ENCODE measurements at places on chromosomes 2 and 18.

GRCh38 chr2:71226096-71226964 is 573 bp downstream of the PAIP2B start:
- peak overlapping the region; percentile 89 for H3K4me3 ChIP-seq
- peaks cover 15% of the 10 kb centered on the region for H3K27me3 ChIP-seq
- DNase-seq: peak; percentile 49
- H3K4me1 ChIP-seq: peaks cover 10% of the 10 kb centered on the region
- peak overlapping the region; percentile 83 for H3K27ac ChIP-seq
- no peaks in the 10 kb centered on the region for H3K36me3 ChIP-seq

GRCh38 chr2:149597050-149597667 is 9.6 kb upstream of the MMADHC start:
- DNase-seq: no peak
- peak overlapping the region; percentile 28 for H3K4me3 ChIP-seq
- H3K36me3 ChIP-seq: peaks cover 1% of the 10 kb centered on the region
- H3K4me1 ChIP-seq: peaks cover 22% of the 10 kb centered on the region
- peaks cover 17% of the 10 kb centered on the region for H3K27me3 ChIP-seq

GRCh38 chr2:105005181-105005951 is 32.5 kb upstream of the MRPS9 start:
- H3K27ac ChIP-seq: no peak overlapping the region
- H3K36me3 ChIP-seq: no peaks in the 10 kb centered on the region
- H3K27me3 ChIP-seq: peaks cover 7% of the 10 kb centered on the region
- no peak for DNase-seq
- no peaks in the 10 kb centered on the region for H3K4me1 ChIP-seq

DNA sequence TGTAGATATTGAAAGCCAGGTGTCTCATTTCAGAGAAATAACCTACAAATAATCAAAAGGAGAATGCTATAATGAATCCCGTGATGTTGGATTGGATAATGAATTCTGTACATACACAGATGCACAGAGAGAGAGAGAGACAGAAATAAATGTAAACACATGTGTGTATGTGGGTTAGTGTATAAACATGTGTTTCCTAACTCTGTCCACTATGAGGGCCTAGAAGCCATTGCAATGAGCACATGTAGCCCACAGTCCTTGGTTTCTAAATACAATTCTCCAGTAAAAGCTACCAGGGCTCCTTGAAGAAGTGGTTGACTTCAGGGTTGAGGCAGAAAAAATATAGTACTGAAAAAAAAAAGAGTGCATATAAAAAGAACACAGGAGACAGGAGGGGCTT is 109.5 kb downstream of the INHBB start:
- H3K27ac ChIP-seq: no peak overlapping the region
- no peak for DNase-seq
- H3K4me3 ChIP-seq: no peak overlapping the region
- H3K27me3 ChIP-seq: peaks cover 15% of the 10 kb centered on the region

DNA sequence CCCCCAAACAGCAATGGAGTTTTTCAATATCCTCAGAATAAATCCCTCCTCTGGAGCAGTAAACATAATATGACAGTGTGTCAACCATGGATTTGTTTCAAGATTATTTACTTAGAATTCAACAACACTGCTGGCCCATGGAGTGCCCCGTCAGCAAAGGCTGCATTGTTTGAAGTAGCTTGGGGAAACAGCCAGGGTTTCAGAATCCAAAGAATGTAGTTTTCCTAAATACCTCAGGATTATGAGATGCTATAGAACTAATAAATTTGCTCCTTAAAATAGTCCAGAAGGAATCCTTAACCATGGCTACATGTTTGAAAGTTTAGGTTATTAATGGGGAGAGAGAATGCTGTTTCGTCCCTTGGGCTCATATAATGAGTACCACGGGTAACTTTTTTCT is 13.1 kb upstream of the CETN1 start:
- DNase-seq: no peak
- peaks cover 11% of the 10 kb centered on the region for H3K27me3 ChIP-seq
- no peaks in the 10 kb centered on the region for H3K4me1 ChIP-seq
- no peak overlapping the region for H3K4me3 ChIP-seq
- H3K36me3 ChIP-seq: no peaks in the 10 kb centered on the region
- no peak overlapping the region for H3K27ac ChIP-seq

- H3K27ac ChIP-seq: no peak overlapping the region
- peaks cover 34% of the 10 kb centered on the region for H3K27me3 ChIP-seq
- H3K36me3 ChIP-seq: no peaks in the 10 kb centered on the region
- H3K4me1 ChIP-seq: no peaks in the 10 kb centered on the region
- H3K4me3 ChIP-seq: no peak overlapping the region
- no peak for DNase-seq
Measured at GRCh38 chr2:25074826-25075225, 33.0 kb downstream of the EFR3B start.

DNA sequence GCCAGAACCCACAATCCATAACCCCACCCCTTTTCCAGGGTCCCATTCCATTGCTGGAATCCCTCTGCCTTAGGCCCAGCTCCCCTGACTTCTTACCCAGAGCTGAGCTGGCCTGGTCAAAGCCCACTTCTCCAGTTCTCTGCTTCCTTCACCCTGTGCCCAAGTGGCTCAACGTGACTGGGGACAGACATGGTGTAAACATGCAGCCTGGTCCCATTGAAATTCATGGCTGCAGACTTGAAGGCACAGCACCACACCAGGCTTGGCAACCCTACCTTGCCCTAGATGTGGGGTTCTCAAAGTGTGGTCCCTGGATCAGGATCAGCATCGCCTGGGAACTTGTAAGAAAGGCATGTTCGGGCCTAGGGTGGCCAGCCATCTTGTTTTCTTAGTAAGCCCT is 3.7 kb downstream of the HS1BP3 start:
- no peak for DNase-seq
- no peak overlapping the region for H3K4me3 ChIP-seq
- H3K27ac ChIP-seq: no peak overlapping the region
- H3K36me3 ChIP-seq: peaks cover 2% of the 10 kb centered on the region

DNA sequence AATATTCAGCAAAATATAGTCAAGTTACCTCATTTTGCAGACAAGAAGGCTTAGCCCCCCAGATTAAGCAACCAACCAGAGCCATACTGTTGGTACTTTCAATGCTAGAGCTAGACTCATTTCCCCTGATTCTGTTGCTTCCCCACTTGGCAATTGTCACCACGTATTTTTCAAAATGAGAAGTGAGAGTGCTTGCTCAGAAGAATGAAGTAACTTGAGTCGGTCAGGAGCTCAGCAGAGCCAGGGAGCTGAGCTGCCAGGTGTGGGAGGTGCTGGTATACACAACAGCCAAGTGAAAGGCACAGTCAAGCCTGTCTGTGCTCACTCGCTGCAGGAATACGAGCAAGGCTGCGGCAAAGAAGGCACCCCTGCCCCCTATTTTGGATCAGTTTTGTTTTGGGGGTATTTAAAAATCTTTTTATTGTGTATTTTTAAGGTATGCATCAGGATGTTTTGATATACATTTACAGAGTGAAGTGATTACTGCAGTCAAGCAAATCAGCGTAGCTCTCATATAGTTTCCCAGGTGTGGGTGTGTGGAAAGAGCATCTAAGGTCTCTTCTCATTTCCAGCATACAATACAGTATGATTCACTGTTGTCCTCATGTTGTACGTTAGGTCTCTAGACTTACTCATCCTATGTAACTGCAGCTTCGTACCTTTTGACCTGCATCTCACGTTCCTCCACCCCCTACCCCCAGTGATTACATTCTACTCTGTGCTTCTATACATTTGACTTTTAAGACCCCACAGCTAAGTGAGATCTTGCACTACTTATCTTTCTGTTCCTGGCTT is 62.4 kb downstream of the MRPS9 start:
- peaks cover 10% of the 10 kb centered on the region for H3K36me3 ChIP-seq
- no peak for DNase-seq
- no peaks in the 10 kb centered on the region for H3K4me1 ChIP-seq
- no peak overlapping the region for H3K27ac ChIP-seq
- no peak overlapping the region for H3K4me3 ChIP-seq

DNA sequence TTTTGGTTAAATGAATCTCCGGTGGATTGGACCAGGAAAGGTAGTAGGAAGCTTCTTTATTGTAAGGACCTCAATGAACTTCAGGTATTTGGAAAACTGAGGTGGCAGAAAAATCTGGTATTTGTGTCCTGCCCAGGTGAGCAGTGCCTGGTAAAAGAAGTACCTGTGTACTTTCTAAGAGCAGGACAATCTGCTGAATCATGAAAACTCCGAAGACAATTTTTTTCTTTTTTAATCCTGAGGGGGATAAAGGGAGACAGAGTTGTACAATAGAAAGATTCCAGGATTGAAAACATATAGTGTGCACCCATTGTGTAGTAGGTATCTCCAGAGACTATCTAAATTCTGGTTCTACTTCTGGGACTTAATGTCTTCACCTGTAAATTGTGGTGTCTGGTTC is 191.8 kb upstream of the SPOPL start:
- no peaks in the 10 kb centered on the region for H3K4me1 ChIP-seq
- no peaks in the 10 kb centered on the region for H3K27me3 ChIP-seq
- no peak overlapping the region for H3K27ac ChIP-seq

- no peak for DNase-seq
- H3K27me3 ChIP-seq: no peaks in the 10 kb centered on the region
- H3K4me3 ChIP-seq: no peak overlapping the region
- peaks cover 7% of the 10 kb centered on the region for H3K36me3 ChIP-seq
Measured at GRCh38 chr2:201709049-201709448, 10.6 kb upstream of the MPP4 start.

DNA sequence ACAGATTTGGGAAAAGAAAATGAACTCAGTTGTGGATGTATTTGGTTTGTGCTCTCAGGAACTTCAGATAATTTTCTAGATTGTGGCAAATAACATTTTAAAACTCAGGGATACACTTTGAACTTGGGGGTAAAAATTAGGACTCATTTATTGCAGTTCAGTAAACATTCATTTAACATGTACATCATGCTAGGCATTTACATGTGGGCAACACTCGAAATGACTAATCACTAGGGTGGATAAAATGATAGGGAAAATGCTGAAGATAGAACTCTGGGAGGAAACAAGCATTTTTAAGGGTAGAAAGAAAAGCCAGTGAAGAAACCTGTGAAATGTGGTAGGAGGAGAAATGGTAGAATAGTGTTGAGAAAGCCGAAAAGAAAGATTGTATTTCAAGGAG is 7.8 kb downstream of the FAM117B start:
- no peak overlapping the region for H3K27ac ChIP-seq
- no peak for DNase-seq
- H3K36me3 ChIP-seq: peaks cover 1% of the 10 kb centered on the region
- H3K4me1 ChIP-seq: peaks cover 45% of the 10 kb centered on the region

DNA sequence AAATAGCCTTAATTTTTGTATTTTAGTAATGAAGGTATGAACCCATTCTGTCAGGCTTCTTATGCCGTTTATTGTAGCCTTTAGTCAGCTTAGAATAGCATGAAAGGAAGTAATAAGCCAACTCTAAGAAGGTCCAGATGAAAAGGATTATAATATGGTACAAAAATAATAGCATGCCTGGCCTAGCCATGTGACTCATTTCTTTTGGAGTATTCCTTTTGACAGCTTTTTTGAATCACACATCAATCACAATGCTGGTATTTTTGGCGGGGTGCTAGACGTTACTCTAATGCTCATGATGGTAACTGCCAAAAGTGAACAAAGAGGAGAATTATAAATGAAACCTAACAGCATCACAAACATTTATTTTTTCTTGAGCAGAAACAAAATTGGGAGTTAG is 19.9 kb downstream of the FMNL2 start:
- no peak for DNase-seq
- no peaks in the 10 kb centered on the region for H3K36me3 ChIP-seq
- H3K27ac ChIP-seq: no peak overlapping the region
- H3K27me3 ChIP-seq: peaks cover 3% of the 10 kb centered on the region
- H3K4me3 ChIP-seq: no peak overlapping the region

GRCh38 chr2:223148516-223148915 is 96.5 kb downstream of the KCNE4 start:
- DNase-seq: no peak
- no peaks in the 10 kb centered on the region for H3K27me3 ChIP-seq
- H3K4me1 ChIP-seq: no peaks in the 10 kb centered on the region
- H3K4me3 ChIP-seq: no peak overlapping the region
- no peak overlapping the region for H3K27ac ChIP-seq
- H3K36me3 ChIP-seq: no peaks in the 10 kb centered on the region

DNA sequence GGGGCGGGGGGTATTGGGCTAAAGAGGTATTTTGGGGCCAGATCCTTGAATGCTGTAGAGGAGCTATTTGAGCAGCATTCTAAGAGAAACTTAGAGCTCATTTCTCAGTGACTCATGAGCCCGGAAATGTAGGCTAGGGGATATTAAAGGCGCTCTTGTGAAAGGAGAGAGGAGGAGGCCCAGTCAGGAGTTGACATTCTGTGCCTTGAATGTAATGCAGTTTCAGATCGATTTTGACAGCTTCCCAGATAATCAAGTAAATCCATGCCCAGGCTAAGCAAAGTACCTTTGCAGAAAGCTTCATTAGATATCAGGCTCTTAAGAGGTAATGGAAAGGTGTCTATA is 1.5 kb downstream of the CAB39 start:
- peak overlapping the region; percentile 91 for H3K27ac ChIP-seq
- H3K4me1 ChIP-seq: peaks cover 51% of the 10 kb centered on the region
- H3K27me3 ChIP-seq: no peaks in the 10 kb centered on the region
- DNase-seq: peak; percentile 57
- peak overlapping the region; percentile 91 for H3K4me3 ChIP-seq

DNA sequence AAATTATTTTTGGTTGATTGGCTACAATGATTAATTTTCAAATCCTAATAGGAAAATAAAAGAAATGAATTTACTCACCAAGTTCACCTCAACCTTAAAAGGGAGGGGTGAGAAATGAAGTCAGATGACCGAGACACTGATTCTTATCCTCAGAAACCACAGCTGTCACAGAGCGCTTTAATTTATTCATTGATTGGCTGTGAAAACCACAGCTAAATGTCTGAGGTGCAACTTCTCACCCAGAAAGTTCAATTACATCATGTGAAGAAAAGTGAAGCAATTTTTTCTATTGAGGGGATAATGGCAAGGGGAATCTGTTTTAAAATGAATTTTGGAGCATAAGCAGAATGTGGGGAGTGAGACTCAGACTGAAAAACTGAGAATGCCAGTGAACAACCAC is 128.4 kb downstream of the RNF152 start:
- peaks cover 13% of the 10 kb centered on the region for H3K4me1 ChIP-seq
- H3K4me3 ChIP-seq: no peak overlapping the region
- H3K27ac ChIP-seq: no peak overlapping the region
- DNase-seq: no peak
- H3K36me3 ChIP-seq: no peaks in the 10 kb centered on the region

GRCh38 chr2:72750977-72751639 is 74.7 kb downstream of the EXOC6B start:
- no peaks in the 10 kb centered on the region for H3K4me1 ChIP-seq
- no peaks in the 10 kb centered on the region for H3K27me3 ChIP-seq
- no peak overlapping the region for H3K27ac ChIP-seq
- no peak overlapping the region for H3K4me3 ChIP-seq
- no peaks in the 10 kb centered on the region for H3K36me3 ChIP-seq

GRCh38 chr2:62757029-62757428 is 51.5 kb downstream of the EHBP1 start:
- no peaks in the 10 kb centered on the region for H3K27me3 ChIP-seq
- no peak overlapping the region for H3K27ac ChIP-seq
- DNase-seq: no peak
- peaks cover 3% of the 10 kb centered on the region for H3K36me3 ChIP-seq
- no peak overlapping the region for H3K4me3 ChIP-seq
- no peaks in the 10 kb centered on the region for H3K4me1 ChIP-seq

- no peaks in the 10 kb centered on the region for H3K4me1 ChIP-seq
- H3K27ac ChIP-seq: no peak overlapping the region
- no peak overlapping the region for H3K4me3 ChIP-seq
- no peaks in the 10 kb centered on the region for H3K27me3 ChIP-seq
- DNase-seq: no peak
Measured at GRCh38 chr18:79930020-79930642, 21.3 kb downstream of the SLC66A2 start.
